ENCODE measurements at places on chromosomes 6 and 20. TPM values are rescaled to one million over a fixed set of nuclear protein-coding genes. Genes with fewer than 3 reads are reported as not detected.

The CLPSL2 gene
- 1.2 TPM for total RNA-seq

The POLH gene
- 10.0 TPM for total RNA-seq

The SIGLEC1 gene
- 0.02 TPM for total RNA-seq

The GDAP1L1 gene
- not detected for total RNA-seq

The NELFE gene
- total RNA-seq, result 76.2 TPM

The BMP5 gene
- total RNA-seq, result not detected

The C6orf15 gene
- not detected for total RNA-seq

The CST2 gene
- total RNA-seq, result 0.32 TPM

The SOBP gene
- total RNA-seq, result 0.91 TPM

The SPATS1 gene
- total RNA-seq, result not detected

The STMND1 gene
- not detected for total RNA-seq

The OSTM1 gene
- 28.2 TPM for total RNA-seq

The SLC4A11 gene
- total RNA-seq, result 7.5 TPM

The TNF gene
- total RNA-seq, result 0.09 TPM

The MUCL3 gene
- total RNA-seq, result 0.06 TPM

The CARMIL1 gene
- total RNA-seq, result 7.2 TPM

The MAS1L gene
- total RNA-seq, result not detected

The ADGRF1 gene
- total RNA-seq, result 0.16 TPM

All from A549 treated with CORT108297 at 1 μM for 4 hours (cell line).